Stimulated activated CD4-positive, alpha-beta T cell treated with anti-CD3 and anti-CD28 coated beads, TNF-alpha, amount 100 ng/mL, for 1 hour (primary cell): ENCODE measurements at places on chromosomes 2 and 18.

GRCh38 chr2:222074674-222075073, 224.1 kb downstream of the PAX3 start:
- DNase-seq, result no peak

GRCh38 chr2:14524041-14524802, 108.3 kb upstream of the LRATD1 start:
- DNase-seq, result no peak

DNA sequence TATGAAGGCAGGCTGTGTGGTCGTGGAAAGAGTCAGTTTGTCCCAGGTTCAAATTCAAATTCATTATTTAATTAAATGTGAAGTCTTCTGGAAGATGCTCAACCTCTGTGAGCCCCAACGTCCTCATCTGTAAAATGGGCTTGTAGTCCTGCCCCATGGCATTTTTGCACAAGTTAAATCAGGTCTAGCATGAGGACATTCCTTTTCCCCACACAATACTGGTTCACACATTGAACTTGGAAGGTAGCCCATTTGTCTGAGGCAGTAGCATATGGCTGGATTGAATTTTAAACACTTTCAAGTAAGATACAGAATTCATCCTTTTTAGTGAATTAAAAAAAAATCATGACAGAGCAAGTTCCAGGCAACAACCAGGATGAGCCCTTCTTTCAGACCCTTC, 665.4 kb upstream of the HS6ST1 start:
- no peak for DNase-seq

GRCh38 chr2:46486436-46486835, 7.1 kb downstream of the TMEM247 start:
- no peak for DNase-seq

GRCh38 chr2:160871953-160872352, 288.3 kb upstream of the TANK start:
- DNase-seq, result no peak

- DNase-seq, result no peak
Measured at GRCh38 chr2:164847981-164848741, 6.5 kb upstream of the COBLL1 start.

DNA sequence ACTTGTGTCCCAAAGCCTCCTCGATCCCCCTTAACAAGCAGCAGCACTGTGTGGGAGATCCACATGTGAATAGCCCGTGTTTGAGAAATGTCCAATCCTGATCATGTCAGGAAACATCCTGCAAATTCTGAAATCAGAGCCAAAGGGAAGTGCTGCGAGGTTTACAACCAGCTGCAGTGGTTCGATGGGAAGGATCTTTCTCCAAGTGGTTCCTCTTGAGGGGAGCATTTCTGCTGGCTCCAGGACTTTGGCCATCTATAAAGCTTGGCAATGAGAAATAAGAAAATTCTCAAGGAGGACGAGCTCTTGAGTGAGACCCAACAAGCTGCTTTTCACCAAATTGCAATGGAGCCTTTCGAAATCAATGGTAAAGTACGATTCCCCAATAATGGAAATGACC, at the start of gene MARCO:
Gene MARCO, plus strand, starts transcription at position 164 of the 400 bp plus-strand sequence. Its CDS starts 107 bp downstream, at position 271.
- DNase-seq, result no peak

DNA sequence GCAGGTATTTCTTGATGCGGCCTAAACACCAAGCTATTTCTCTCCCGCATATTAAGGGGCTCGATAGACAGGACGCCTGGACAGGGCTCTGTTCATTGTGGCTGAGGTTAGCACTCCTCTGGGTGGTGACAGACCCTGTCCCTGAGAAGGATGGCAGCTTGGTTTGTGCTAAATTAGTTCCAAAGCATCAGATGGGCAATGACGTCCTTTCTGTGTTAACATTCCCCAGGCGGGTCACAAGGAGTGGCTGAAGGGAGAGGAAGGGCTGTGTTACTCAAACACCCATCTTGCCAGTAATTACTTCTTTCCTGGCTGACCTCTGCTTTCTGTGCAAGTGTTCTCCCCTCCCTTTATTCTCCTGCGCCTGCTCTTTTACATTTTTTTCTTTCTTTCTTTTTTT, 75.0 kb downstream of the TMEM247 start:
- DNase-seq, result no peak

GRCh38 chr18:74957588-74958224, 251.2 kb downstream of the PTGR3 start:
- no peak for DNase-seq

- no peak for DNase-seq
Measured at GRCh38 chr2:142724186-142724585, 153.3 kb upstream of the KYNU start.

GRCh38 chr18:64699081-64699480, 550.2 kb upstream of the LINC00305 start:
- no peak for DNase-seq

DNA sequence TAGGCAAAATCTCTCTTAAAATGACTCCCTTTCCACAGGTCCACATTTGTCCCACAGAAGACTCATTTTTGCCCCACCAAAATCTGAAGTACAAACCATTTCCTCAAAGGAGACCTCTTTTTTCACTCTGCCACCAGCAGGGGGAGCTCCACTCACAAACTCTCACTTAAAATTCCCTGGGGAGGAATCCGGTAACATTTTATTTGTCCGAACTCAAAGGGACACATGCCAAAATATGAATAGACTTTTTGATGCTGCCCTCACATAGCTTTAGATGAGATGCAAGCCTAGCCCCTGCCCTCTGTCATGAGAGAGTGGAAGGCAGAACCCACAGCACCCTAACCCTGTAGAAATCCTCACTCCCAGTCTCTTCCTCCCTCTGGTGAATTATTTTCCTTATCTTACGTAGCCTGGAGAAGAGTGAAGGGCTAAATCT, 57.1 kb downstream of the RMDN2 start:
- peak; percentile 24 for DNase-seq

GRCh38 chr18:3319894-3320454, 58.0 kb downstream of the MYL12B start:
- no peak for DNase-seq

GRCh38 chr2:190618030-190618429, 30.9 kb upstream of the NAB1 start:
- DNase-seq, result no peak

DNA sequence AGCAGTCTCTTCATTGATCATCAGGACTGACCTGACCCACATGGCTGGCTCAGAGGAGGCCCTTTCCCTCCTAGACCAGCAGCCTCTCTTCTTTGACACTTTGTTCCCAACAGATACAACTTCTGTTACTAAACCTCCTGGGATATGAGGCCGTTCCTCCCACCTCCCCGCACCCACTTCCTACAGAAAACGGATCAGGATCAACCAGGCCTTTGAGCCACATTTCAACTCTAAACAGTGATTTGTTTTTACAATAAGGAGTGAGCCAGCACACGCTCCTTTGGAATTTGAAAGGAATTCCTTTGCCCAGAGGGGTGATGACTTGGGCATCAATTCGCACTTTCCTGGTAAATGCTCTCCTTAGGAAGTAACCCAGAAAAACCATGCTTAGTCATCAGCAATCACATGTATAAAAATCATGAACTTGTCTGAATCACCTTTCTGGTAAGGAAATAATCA, 180.4 kb downstream of the FAM124B start:
- DNase-seq, result no peak

DNA sequence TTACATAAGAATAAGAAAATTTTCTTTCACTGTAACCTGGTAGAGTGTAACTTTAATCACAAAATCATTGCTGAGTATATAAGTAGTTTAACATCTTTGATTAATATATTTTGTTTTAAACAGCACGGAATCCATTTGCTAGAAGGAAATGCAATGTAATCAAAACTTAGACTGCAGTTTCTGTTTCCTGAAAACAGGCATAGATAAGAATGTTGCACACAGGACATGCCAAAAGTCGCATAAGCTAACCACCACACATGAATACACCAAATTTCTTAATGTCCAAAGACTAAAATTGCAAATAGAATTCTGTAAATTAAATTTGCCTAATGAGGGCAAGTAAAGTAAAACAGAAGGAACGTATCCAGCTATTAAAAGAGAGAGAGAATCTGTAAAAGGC, 51.0 kb upstream of the SERPINB2 start:
- DNase-seq, result no peak

GRCh38 chr2:239813261-239814115, 211.7 kb downstream of the NDUFA10 start:
- DNase-seq, result no peak

DNA sequence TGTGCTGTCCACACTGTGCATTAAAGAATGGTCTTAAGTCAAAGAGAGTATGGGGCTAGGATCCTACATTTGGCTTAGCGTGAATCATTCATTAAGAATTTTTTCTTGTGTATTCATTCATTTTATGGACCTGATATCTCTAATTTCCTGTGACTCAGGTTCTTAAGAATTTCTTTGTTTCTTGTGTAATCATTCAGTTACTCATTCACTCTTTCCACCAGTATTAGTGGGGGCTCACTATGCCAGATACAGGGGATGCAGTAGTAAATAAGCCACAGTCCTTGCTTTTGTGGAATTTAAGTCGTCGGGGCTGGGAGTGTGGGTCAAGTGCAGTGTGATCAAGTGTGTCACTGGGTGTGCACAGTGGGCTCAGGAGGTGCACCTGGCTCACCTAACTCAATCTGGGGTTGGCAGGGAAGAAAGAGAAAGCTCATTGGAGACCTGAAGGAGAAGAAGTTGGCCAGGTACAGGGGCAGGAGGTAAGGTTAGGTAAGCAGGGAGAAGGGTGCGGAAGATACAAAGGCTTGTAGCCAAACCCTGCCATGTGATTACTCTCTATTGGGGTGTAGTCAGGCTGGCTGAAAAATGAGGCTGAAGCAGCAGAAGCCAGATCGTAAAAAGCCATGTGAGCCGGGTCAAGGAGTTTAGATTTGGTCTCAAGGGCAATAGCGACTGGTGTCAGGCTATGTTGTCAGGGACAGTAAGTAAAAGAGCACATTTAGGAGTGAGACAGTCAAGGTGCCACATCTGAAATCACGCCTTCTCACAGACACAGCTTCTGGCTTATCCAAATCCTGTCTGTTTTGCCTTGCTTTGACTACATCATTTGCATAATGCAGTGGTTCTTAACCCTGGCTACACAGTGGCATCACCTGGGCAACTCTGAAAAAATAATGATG, 67.2 kb downstream of the KCTD1 start:
- DNase-seq, result no peak

- DNase-seq, result no peak
Measured at GRCh38 chr2:240894836-240895558, 959 bp downstream of the MAB21L4 start.

DNA sequence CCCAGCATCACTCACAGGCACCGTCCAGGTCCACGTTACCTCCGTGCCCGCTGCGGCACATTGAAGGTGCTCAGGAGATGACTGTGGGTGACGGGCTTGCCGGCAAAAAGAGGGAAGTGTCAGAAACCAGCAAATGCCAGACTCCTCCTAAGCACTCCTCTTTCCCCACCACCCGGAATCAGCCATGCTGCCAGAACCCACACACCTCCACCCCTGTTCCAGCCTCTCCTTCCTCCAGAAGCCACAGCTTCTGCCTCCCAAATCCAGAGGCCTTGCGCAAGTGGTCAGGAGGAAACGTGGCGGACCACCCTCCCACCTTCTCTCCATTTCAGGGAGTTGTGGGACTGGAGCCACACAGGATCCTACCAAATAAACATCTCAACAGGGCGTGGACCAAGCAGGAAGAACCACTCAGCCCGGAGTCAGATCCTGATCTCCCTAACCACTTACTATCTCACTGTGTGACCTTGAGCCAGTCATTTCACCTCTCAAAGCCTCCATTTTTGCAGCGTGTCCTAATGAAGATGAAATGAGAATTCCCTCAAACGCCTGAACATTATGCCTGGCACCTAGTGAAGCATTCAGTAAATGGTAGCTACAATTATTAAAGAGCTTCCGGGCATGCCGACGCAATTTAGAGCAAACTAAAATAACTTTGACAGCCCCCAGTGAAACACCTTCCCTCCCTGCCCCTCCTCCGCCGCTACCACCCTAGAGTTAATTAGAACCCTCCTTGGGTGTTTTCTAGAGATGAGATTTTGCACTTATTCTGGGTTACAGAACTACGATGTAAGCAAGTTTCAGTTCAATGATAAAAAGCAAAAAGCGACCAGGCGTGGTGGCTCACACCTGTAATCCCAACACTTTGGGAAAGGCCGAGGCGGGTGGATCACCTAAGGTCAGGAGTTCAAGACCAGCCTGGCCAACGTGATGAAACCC, 32.9 kb downstream of the SMAD7 start:
- no peak for DNase-seq

DNA sequence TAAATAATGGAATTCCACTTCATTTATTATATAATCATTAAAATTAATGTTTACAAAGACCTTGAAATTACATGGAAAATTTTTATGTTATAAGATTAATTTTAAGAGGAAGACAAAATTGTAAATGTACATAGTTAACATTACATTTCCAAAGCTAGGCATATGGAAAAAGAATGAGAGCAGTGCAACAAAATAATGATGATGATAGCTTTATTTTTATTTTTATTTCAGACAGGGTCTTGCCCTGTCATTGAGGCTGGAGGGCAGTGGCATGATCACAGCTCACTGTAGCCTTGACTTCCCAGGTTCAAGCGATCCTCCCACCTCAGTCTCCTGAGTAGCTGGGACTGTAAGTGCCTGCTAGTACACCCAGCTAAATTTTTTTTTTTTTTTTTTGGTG, 61.2 kb upstream of the ZCCHC2 start:
- DNase-seq, result no peak

DNA sequence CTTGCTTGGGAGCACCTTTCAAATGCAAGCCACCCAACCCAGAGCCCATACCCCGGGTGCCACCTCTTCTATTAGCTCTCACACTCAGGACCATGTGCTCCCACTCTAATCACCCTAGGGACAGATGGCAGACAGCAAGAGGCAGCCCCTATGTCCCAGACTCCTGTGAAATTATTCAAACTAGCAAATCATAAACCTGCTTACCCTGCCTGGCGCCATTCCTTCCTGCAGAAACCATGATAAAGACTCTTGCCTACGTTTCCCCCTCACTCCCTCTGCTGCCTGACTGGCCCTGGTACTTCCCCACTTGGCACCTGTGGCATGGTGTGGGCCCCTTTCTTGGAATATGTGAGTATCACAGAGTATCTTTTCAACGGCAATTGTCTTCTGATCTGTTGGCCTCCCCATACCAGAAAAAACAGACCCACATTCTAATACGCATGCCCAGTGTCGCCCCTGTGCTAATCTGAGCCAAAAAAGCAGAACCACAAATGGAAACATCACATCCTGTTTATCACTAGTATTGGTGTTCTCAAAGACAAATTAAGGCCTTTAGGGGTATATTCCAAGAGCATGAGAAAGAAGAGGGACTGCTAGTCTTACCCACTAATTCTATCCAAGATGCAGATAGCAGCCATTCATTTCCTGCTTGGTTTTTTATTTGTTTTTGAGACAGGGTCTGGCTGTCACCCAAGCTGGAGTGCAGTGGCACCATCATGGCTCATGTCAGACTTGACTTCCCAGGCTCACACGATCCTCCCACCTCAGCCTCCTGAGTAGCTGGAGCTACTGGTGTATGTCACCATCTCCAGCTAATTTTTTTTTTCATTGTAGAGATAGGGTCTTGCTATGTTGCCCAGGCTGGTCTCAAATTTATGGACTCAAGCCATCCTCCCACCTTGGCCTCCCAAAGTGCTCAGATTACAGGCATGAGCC, 44.1 kb upstream of the TTC39C start:
- peak; percentile 57 for DNase-seq

DNA sequence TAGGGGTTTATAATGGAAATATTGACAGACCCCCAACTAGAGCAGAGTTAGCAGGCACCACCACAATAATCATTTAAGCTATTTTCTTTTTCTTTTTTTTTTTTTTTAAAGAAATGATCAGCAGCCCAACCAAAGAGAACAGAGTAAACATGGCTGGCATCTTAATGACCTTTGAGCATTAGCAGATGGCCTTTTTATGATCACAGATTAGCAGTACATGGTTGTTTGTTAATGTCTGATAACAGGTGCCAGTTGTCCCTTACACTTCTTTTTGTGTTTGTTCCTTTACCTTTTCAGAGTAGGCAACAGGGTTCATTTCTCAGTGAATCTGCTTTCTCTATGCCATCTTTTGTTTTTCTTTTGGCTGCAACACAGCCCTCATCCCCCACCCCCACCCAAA, 747.0 kb downstream of the BCL11A start:
- no peak for DNase-seq
